Stimulated activated CD4-positive, alpha-beta T cell treated with anti-CD3 and anti-CD28 coated beads, Interleukin-1b, Interleukin-23, amount 100 ng/mL, for 24 hours (primary cell): ENCODE measurements at places on chromosomes 4 and X.

DNA sequence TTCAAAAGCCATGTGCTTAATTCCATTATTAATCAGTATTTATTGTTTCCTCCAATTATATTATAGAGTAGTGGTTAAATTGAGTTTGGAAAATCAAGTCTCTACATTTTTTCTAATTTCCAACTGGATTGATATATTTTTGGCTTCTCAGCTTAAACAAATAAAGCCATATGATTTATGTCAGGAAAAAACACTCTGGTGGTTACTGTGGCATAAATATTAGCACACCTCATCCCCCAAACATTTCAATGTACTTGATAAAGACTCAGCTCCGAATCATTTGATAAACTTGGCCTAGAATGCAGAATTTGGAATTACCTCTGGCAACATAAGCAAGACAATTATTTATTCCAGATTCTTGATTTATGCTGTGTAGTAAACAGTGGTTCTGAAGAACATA, 2313.8 kb downstream of the ARAP2 start:
- DNase-seq: no peak

- no peak for DNase-seq
Measured at GRCh38 chrX:112577146-112577545, 102.6 kb downstream of the LHFPL1 start.

DNA sequence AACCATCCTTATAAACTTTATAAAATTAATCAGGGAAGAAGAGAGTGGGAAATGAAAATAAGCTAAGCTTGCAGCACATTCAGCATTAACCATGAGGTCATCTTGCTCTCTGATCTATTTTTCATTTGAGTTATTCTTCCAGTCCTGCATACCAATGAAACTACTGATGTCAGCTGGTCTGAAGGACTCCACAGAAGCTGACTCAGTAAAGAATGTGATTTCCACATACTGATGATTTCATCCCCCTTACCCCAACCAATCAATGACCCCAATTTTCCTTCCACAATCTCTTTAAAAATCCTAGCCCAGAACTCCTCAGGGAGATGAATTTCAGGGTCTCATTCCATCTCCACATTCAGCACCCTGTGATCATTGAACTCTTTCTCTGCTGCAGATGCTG, 18.8 kb upstream of the DSPP start:
- no peak for DNase-seq

DNA sequence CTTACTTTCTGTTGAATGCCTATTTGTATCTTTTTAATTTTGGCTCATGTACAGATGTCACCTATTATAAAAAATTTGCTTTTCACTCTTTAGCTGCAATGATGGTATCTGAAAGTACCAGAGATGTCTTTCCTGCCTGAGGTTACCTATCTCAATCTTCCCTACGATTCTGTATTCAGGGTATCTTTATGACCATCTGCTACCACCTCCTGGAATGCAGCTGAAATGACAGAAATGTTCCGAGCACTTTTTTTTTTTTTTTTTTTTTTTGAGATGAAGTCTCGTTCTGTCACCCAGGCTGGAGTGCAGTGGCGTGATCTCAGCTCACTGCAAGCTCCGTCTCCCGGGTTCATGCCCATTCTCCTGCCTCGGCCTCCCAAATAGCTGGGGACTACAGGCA, 136.4 kb downstream of the REPS2 start:
- no peak for DNase-seq

DNA sequence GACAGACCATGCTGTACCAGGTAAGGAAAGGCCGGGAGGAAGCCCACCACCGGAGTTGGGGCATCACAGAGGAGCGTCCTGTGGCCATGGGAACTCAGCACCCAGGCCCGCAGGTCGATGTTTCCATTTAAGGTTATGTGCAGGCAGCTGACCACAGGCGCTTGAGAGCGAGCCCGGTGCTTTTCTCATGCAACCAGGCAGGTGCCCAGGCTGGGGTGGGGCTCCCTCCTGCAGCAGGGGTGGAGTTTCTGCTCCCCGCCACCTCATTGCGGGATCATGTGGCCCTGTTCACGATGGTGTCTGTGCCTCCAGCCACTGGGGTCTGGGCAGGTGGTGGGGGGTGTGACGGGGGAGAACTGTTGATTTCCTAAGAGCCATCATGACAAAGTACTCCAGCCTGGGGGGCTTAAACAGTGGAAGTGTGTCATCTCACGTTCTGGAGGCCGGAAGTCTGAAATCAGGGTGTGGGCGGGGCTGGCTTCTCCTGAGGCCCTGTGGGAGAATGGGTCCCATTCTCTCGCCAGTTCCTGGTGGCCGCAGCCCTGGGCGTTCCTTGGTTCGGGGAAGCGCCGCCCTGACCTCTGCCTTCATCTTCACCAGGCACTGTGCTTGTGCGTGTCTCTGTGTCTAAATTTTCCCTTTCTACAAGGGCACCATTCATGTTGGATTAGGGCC, 60.9 kb downstream of the CPZ start:
- DNase-seq: no peak

GRCh38 chr4:154456240-154456639, 35.4 kb downstream of the DCHS2 start:
- DNase-seq: no peak

GRCh38 chr4:59248313-59248712, 1951.8 kb upstream of the ADGRL3 start:
- DNase-seq: no peak

DNA sequence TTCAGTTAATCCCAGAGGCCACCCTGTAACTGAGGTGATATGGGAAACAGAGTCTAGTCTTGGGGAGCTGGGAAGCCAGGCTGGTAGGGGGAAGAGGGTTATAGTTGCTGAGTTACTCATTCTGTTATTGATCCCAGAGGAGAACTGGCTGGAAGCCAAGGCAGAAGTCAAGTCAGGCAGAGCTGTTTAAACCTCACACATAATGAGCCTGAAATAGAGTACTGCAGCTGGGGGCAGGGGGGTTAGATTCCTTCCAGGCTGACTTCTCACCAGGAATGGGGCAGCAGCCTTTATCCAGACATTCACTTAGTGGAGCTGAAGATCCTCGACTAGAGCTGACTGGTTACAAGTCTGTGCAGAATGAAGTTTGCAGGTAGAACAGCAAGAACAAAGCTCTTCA, 144.9 kb downstream of the C4orf33 start:
- no peak for DNase-seq

GRCh38 chrX:148500423-148501385, at the start of gene AFF2:
TSS of gene AFF2 (plus strand) at chrX:148500617. CDS start at chrX:148501098, 481 bp downstream.
- peak; percentile 29 for DNase-seq

GRCh38 chr4:34516524-34516923, 1727.8 kb downstream of the ARAP2 start:
- DNase-seq: no peak

GRCh38 chr4:42411803-42412202, 14.5 kb downstream of the SHISA3 start:
- no peak for DNase-seq

GRCh38 chr4:123833171-123833643, 436.6 kb downstream of the SPRY1 start:
- no peak for DNase-seq

GRCh38 chrX:65689377-65689776, 21.9 kb downstream of the MSN start:
- no peak for DNase-seq

DNA sequence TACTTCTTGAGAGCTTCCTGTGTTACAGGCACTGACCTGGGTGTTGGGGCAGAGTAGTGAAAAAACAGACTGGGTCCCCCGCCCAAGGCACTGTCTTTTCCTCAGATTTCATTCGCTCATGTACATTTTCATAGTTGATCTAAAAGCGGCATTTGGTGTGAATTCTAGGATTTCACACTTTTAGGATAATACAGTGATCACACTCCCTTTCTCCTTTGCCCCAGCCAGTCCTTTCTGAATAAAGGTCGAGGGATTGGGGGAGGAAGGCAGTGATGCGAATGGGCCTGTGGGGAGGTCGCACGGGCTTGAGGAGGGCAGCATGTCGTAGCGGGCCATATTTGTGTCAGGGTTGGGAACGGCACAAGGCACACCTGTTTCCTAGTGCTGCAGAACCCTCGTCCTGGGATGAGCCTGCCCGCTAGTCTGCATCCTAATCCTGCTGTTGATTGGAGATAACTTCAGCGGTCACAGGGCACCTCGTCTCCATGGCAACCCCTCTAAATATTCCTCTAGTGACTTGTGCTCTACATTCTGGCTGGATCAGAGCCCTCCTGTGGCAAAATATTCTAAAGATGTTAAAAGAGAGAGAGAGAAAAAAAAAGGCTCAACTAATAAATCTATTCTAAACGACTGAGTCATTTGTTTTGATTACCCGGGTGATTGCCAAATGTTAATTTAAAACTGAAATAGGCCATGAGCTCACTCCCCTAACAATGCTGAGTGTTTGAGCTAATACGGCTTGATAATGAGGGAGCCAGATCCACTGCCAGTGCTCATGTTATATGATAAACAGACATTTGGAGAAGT, 21.8 kb downstream of the FHL1 start:
- no peak for DNase-seq

DNA sequence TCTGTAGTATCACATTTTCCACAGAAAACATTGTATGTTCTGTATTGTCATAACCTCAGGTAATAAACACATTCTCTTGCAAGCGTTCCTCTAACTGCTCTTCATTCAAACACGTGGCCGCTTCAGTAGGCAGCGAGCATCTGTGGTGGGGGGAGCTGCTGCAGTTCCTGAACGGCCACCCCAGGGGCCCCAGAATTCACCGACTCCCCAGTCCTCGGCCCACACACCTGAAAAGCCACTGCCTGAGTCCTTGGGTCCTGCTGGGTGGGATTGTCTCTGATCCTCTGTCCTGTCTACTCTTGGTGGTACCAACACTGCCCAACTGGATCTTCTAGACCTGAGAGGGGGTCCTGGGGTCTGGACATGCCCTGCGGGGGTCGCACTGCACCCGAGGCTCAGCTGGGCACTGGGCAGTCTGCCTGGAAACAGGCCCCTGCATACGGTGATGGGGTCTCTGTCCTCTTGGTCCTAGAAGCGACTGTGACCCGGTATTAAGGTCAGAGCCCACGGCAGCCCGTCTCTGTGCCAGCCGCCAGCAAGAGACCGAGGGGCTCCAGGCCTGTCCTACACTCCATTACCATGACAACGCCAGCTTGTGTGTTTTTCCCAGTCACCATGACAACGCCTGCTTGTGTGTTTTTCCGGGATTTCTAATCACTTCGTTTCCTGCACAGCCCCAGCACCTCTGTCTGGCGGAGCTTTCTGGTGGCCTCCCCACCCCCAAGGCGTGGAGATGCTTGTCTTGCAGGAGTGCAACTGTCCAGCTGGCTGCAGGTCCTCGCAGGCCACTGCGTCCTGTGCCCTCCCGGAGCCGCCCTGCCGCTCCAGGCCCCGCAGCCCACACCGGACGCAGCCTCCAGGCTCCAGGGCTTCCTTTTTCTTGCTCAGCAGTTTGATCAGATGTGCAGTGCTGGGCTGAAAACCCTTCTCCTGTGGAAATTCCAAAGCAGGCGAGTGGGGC, 16.0 kb downstream of the CTBP1 start:
- DNase-seq: no peak

GRCh38 chrX:129980540-129981199, 1.8 kb upstream of the BCORL1 start:
- no peak for DNase-seq

DNA sequence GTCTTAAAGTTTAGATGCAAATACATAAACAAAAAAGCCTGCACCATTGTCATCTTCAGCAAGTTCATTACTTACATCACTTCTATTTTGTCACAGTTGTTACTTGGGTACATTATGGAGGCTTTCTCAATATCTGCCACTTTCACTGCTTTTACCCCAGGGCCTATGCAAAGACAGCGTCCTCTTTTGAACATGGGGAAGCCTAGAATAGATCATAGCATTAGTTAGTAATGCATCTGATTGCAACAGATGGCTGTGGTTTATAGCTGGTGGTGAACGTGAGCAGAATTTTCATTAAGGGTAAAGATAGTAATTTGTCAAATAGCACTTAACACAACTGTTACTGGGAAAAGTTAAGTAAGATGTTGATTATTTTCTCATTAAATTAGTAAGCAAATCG, 729 bp downstream of the CXCL11 start:
- no peak for DNase-seq

DNA sequence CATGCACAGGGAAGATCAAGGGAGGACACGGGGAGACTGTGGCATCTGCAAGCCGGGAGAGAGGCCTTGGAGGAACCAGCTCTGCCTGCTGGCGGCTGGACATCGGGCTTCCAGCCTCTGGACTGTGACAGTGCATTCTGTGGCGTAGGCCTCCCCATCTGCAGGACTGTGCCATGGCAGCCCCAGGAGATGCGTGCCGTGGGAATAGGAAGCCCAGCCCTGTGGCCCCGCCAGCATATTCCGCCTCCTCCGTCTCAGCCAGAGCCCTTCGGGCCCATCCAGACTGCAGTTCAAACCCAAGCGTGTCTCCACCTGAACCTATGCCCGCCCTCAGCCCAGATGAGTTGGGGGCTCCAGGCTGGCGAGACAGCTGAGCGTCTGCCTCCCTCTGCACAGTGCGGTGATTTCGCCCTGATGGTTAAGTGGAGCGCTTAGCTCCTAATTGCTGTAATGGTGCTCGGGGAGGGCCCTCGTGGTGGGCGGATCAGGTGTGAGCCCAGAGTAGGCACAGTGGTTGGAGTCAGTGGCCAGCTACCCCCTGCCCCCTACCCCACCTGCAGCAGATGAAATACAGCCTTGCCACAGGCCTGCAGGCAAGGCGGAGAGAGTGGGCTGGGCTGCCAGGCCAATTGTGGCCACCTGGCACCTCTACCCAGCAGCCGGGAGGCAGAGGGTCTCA, 133.9 kb downstream of the HMX1 start:
- no peak for DNase-seq

DNA sequence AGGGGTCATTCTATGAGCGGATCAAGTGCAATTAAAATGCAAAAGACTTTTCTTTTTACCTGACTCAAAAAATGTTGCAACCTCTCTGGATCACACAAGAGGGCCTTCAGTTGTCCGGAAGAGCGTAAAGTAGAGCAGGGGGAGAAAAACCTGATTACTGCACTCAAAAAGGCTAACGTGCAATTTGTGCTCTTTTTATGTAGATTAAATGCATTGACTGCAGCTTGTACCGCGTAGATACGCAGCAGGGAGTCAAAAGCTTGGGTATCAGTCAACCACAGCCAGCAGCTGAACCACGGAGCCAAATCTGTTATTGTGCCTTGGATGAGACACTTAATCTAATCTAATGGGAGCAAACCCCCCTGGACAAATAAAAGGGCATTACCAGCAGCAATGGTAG, 107.3 kb upstream of the RAI2 start:
- DNase-seq: no peak

DNA sequence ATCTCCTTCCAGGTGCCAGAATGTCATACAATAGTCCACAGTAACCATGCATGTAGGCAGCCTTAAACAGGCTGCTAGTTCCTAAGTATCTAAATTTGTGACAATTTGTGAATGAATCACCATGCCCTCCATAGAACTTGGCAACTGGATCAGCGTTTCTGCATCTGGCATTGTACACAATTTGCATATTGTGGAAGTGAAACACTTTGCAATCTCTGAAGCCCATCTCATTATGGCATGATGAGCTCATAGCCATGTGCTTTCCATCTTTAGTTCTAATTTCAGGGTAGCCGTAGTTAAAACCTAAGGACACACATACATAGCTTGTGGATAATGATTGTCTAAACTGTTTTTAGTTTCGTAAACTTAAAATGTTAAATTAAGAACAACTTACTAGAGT, 573.6 kb downstream of the PPP4R3C start:
- no peak for DNase-seq

GRCh38 chrX:110015032-110015431, 12.1 kb downstream of the TMEM164 start:
- DNase-seq: no peak

- no peak for DNase-seq
Measured at GRCh38 chr4:1084796-1085403, 28.5 kb downstream of the RNF212 start.

- no peak for DNase-seq
Measured at GRCh38 chr4:174320494-174321199, 36.9 kb downstream of the CEP44 start.
